ENCODE measurements at places on chromosomes 7 and 10.

DNA sequence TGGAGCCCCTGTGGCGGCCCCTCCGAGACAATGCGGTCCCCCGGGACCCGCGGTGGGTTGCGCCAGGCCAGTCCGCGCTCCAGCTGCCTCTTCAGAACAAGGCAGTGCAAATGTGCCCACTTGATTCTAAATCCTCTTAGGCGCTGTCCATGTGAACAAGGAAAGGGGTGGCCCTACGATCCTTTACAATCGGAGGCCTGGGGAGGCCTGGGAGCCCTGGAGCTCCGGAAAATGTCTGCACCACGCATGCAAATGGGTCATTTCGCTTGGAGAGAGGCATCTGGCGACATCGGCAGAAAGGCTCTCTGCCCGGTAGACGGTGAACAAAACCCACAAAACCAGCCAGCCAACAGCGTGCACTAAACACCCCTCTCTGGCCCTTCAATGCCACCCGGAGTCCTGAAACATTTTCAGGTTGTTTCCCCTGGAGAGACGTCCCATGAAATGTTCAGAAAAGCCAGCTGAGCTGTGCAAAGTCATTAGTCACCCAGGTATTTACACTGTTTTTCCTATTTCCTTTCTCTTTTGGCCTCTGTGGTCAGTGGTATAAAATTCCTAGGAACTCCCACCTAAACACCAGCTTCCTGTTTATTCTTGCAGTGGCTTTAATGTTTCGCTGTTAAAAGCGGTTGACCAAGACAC is 102.8 kb upstream of the ZNF438 start:
- no peak for DNase-seq

DNA sequence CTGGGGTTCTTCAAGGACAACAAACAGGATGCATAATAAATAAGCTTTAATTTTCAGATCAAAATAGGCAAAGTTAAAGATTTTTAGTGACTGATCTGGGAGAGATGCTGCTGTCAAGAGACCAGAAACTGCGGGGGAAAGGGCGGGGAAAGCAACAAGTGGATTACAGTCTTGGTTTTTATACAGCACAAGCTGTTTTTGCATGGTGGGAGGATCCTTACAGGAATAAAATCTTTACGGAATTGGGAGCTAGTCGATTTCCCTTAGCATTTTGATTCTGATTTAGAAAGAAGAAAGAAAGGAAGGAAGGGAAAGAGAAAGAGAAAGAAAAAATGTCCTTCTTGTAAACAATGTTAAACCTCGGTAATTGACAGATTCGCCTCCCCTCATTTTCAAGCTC is 242.3 kb upstream of the SP8 start:
- no peak for DNase-seq

DNA sequence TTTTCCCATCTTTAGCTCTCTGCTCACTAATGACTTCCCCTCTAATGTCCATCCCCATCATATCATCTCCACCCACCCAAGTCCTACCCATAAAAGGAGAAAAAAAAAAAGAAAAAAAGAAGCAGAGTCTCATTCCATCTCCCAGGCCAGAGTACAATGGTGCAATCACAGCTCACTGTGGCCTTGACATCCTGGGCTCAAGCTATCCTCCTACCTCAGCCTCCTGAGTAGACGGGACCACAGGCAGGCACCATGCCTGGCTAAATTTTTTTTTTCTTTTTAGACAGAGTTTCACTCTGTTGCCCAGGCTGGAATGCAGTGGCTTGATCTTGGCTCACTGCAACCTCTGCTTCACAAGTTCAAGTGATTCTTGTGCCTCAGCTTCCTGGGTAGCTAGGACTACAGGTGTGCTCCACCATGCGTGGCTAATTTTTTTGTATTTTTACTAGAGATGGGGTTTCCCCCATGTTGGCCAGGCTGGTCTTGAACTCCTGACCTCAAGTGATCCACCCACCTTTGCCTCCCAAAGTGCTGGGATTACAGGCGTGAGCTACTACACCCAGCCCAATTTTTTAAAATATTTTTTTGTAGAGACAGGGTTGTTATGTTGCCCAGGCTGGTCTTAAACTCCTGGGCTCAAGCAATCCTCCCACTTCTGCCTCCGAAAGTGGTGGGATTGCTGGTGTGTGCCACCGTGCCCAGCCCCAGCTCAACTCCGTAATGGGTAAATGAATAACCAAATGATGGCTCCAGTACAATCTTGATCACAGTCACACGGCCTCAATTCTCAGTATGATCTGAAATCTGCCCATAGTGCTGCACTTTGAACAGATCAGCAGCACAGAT is 24.6 kb upstream of the SGMS1 start:
- no peak for DNase-seq

DNA sequence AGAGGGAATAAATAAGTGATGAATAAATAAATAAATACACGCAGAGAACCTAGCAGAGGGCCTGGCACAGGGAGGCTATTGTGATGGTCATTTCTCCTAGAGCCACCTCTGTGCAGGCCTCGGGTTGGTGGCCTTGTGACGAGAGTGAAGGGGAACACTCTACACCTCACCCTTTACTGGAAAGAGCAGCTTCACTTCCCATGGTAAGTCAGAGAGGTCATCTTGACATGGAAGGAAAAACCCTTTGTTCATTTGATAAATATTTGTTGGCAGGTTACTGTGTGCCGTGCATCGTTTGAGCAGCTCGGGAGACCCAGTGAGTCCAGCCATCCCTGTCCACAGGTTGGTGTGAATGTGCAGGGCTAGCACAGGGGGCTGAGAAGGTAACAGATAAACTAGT is 70.2 kb upstream of the PODXL start:
- no peak for DNase-seq

GRCh38 chr10:131897297-131897899 is 3.4 kb upstream of the PPP2R2D start:
- DNase-seq, result peak; percentile 90

DNA sequence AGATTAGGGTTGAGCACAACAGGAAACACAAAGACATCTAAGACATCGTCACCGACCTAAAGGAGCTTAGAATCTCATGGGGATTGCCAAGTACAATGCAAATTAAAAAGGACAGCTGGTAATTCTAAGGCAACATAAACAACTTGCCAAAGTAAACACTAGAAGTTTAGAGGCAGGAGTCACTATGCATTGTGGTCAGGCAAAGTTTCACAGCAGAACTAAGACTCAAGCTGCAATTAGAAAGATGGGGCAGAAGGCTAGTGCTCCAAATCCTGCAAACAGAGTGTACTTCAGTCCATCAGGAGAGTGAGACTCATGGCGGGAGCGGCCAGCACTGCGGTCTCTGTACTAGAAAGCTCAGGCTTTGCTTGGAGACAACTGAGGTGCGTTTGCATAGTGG is 52.7 kb downstream of the HIPK2 start:
- no peak for DNase-seq

GRCh38 chr10:78309536-78310237 is 276.0 kb downstream of the RPS24 start:
- no peak for DNase-seq

All from adrenal gland (tissue), 19 donors.